ENCODE measurements at places on chromosomes 4 and X.
A peak's percentile ranks its signal among the peaks of the same experiment; 100 is the strongest.

GRCh38 chrX:74493806-74494205 lies 72.5 kb downstream of the SLC16A2 start:
- DNase-seq, result no peak

GRCh38 chrX:30215357-30215843 lies at the start of gene MAGEB2:
Gene MAGEB2 (plus strand): TSS chrX:30215563. CDS start chrX:30218581, 3,018 bp downstream.
- no peak for DNase-seq

DNA sequence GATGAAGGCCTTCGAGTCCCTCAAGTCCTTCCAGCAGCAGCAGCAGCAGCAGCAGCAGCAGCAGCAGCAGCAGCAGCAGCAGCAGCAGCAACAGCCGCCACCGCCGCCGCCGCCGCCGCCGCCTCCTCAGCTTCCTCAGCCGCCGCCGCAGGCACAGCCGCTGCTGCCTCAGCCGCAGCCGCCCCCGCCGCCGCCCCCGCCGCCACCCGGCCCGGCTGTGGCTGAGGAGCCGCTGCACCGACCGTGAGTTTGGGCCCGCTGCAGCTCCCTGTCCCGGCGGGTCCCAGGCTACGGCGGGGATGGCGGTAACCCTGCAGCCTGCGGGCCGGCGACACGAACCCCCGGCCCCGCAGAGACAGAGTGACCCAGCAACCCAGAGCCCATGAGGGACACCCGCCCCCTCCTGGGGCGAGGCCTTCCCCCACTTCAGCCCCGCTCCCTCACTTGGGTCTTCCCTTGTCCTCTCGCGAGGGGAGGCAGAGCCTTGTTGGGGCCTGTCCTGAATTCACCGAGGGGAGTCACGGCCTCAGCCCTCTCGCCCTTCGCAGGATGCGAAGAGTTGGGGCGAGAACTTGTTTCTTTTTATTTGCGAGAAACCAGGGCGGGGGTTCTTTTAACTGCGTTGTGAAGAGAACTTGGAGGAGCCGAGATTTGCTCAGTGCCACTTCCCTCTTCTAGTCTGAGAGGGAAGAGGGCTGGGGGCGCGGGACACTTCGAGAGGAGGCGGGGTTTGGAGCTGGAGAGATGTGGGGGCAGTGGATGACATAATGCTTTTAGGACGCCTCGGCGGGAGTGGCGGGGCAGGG lies 568 bp downstream of the HTT start:
- DNase-seq, result no peak

- DNase-seq, result no peak
Measured at GRCh38 chr4:55512077-55512476, 34.6 kb downstream of the CLOCK start.

DNA sequence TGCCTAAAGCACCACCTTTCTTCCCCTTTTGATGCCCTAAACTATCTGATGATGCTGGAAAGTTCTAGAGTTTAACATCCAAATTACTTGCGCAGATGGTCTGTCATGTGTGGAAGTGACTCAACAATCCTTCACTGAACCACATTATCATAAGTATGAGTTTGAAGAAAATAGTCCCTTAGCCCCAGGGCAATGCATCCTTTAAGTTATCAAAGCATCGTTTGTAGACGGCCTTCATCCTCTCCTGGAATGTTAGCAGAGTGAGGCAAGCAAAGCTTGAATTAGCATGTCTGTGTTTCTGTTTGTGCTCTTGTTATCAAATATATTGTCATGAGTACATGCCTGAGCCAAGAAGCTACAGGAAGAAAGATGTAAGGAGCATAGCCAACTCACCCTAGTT lies 570.9 kb downstream of the MID1IP1 start:
- DNase-seq, result no peak

DNA sequence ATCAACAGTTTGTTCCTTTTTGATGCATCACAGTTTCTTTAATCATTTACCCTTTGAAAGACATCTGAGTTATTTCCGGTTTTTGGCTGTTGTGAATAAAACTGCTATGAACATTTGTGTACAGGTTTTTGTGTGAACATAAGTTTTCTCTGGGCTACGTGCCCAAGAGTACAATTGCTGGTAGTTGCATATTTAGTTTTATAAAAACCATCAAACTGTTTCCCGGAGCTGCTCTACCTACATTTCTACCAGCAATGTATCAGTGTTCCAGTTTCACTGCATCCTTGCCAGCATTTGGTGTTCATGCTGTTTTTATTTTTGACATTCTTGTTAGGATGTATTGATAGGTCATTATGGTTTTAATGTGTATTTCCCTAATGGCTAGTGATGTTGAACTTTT lies 17.3 kb downstream of the KDM6A start:
- no peak for DNase-seq

GRCh38 chr4:7739918-7740865 lies 199.5 kb downstream of the AFAP1 start:
- DNase-seq, result no peak

GRCh38 chr4:102678107-102678506 lies 82.7 kb downstream of the MANBA start:
- DNase-seq, result no peak

- DNase-seq, result no peak
Measured at GRCh38 chr4:34043131-34043530, 2201.2 kb downstream of the ARAP2 start.

GRCh38 chrX:108435261-108435660 lies 3.0 kb downstream of the COL4A6 start:
- DNase-seq, result no peak

GRCh38 chr4:57182132-57182874 lies 72.1 kb upstream of the IGFBP7 start:
- no peak for DNase-seq

- DNase-seq, result no peak
Measured at GRCh38 chr4:78543424-78544125, 8.0 kb upstream of the ANXA3 start.

- no peak for DNase-seq
Measured at GRCh38 chr4:7293703-7294102, 101.4 kb downstream of the SORCS2 start.

- no peak for DNase-seq
Measured at GRCh38 chrX:46168254-46168653, 377.0 kb downstream of the ZNF674 start.

- no peak for DNase-seq
Measured at GRCh38 chrX:129585691-129586090, 45.6 kb downstream of the OCRL start.

- DNase-seq, result no peak
Measured at GRCh38 chrX:13212191-13212651, 107.6 kb downstream of the ATXN3L start.

GRCh38 chr4:68396756-68397155 lies 46.9 kb upstream of the YTHDC1 start:
- DNase-seq, result no peak

DNA sequence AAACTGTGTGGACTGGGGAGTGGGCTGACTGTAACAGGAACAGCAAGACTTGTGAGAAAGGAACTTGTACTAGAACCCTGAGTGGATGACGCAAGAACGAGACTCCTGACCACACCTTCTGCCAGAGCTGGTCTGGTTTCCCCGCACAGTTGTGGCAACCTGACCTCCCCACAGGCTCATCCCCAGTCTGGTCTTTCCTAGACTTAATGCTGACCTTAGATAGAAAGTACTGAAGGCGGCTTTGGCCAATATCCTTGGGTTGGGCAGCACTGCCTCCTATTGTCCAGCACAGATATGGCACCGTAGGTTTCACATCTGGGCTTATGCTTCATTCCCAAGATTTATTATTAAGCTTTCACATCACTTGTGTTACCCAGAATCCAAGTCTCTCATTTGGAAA lies 137.8 kb upstream of the FRG1 start:
- DNase-seq, result no peak

DNA sequence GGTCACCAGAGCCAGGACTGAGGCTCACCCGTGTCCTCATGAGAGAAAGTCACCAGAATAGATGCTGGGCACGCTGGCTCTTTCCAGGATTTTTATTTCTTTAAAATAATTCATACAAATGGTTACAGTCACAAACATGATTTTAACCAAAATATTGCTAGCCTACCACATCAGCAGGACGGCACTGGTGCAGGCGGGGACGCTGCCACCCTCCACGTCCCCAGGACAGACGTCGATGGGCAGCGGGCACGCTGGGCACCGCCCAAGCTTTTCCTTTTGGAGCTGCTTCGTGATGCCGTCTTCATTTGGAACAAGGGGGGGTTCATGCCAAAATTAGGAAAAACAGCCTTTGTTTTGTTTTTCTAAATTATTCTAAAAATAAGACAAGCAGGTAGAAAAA lies 37.6 kb downstream of the CTBP1 start:
- DNase-seq, result no peak

DNA sequence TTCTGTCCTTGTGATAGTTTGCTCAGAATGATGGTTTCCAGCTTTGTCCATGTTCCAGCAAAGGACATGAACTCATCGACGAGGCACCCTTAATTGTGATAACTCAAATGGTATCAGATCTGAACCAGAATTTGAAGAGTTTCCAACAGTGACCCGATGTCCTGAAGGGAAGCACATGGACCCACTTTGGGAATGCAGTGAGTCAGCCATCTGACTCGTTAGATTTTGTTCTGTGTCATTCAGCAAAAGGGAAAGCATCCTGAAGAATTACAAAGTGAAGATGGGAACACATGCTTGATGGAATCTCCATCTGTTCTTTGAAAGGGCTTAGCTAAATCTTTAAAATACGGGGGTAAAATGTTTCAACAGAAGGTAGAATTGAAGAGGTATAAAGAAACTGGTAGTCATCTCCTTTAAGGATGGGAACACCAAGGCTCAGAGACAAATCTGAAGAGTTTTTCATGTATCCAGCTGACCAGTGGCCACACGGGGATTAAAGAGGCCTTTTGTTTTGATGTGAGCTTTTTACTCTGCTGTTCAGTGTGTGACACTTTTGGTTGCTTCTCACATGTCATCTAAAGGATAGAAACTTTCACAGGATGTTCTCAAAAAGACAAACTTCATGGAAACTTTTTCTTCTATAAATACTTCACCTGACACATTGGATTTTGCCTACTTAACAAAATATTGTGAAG lies 393.8 kb downstream of the INPP4B start:
- no peak for DNase-seq

- DNase-seq, result no peak
Measured at GRCh38 chr4:51907006-51907669, 64.2 kb downstream of the DCUN1D4 start.

GRCh38 chrX:49237060-49237459 lies 1.8 kb downstream of the CCDC22 start:
- DNase-seq, result no peak

- peak; percentile 5 for DNase-seq
Measured at GRCh38 chr4:76147454-76148141, 599 bp downstream of the NUP54 start.

DNA sequence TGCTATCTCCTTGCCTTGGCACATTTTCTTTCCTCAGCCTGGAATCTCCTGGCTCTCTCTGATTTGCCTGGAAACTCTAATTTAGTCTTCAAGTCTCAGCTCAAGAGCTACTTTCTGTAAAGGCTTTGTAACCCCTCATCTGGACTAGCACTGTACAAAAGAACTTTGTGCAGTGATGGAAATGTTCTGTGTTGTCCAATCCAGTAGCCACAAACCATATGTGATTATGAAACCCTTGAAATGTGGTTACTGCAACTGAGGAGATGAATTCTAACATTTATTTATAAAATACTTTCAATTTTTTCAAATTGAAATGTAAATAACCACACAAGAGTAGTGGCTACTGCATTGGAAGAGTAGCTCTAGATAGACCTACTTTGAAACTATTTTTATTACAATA lies 66.6 kb upstream of the HS3ST1 start:
- DNase-seq, result no peak

GRCh38 chr4:129598582-129598981 lies 502.6 kb downstream of the C4orf33 start:
- no peak for DNase-seq

GRCh38 chr4:112931001-112931400 lies 118.5 kb upstream of the ANK2 start:
- DNase-seq, result no peak

GRCh38 chrX:33207056-33207455 lies 4.3 kb downstream of the DMD start:
- no peak for DNase-seq

- DNase-seq, result no peak
Measured at GRCh38 chr4:3464911-3465697, 2.0 kb downstream of the DOK7 start.

GRCh38 chr4:166182145-166182544 lies 309.1 kb downstream of the TLL1 start:
- no peak for DNase-seq

DNA sequence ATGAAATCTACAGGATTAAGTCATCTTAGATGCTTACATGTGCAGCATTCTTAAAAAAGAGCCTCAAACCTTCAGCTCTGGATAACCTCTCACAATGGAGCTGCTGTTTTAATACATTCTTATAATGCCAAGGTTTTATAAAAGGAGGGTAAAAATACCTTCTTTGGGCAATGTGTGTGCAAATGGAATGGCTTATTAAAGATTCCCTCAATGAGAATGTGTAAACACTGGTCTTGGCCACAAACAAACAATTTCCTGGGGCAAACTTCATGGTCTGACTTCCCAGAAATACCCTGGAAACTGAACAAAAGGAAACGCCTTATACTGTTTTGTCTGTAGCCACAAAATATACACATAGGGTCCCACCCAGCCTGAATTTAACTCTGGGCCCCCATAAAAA lies 148.6 kb upstream of the INTU start:
- DNase-seq, result no peak

- DNase-seq, result no peak
Measured at GRCh38 chr4:158356301-158356700, 146.0 kb downstream of the TMEM144 start.

- DNase-seq, result no peak
Measured at GRCh38 chr4:1763070-1763549, 30.0 kb upstream of the FGFR3 start.

- no peak for DNase-seq
Measured at GRCh38 chr4:721261-722168, 15.9 kb downstream of the PCGF3 start.

DNA sequence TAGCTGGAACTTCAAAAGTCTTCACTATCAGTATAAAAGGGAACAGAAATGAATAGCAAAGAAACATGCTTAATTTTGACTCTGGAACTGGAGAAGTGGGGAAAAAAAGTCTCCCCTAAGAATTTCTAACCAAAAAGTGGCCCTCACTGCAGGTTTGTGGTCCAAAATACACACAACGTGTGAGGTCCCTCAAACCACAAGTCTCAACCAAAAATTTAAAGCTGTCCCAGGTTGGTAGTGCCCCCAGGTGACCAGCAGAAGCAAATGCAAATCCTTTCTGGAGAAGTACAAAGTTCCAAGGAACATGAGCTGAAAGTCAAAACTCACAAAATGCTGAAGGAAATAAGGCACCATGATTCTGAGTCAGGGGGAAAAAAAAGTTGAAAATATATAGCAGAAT lies 23.6 kb upstream of the VAMP7 start:
- no peak for DNase-seq
